ENCODE measurements at places on chromosomes 16 and 17. TPM values are rescaled to one million over a fixed set of nuclear protein-coding genes. Genes with fewer than 3 reads are reported as not detected.

DNA sequence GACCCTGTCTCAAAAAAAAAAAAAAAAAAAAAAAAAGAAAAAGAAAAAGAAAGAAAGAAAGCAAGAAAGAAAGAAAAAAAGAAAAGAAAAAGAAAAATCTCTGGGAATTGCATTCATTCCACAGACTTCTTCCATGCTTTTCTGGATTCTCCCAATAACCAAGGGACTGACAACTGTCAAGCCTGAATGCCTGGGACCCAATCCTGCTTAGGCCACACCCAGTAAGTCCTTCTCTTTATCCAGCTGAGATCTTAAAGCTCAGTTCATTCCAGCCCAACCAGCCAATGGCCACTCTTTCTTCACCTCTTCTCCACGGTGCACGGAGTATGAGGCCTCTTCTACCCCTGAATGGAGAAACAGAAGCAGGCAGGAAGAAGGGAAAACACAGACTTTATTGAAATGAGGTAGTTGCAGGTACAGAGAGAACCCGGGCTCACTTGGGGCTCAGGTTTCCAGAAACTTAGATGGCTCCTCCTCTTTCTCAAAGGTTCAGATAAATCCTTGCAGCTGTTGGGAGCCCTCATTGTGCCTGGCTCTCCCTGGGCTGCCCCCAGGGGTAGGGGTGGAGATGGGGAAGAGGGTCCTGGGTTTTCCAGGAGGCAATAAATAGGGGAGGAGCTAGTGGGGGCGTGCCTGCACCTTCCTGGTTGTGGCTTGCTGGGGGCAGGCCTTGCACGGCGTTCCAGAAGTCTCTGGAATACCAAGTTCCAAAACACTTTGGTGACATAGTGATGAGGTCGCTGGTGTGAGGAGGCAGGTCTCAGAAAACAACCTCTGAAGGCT, 2.5 kb downstream of the HOXB1 start:
- H3K36me3 ChIP-seq = no peaks in the 10 kb centered on the region
- no peak for DNase-seq
- H3K4me3 ChIP-seq = no peak overlapping the region
- H3K27me3 ChIP-seq = no peaks in the 10 kb centered on the region
- no peak overlapping the region for H3K27ac ChIP-seq

DNA sequence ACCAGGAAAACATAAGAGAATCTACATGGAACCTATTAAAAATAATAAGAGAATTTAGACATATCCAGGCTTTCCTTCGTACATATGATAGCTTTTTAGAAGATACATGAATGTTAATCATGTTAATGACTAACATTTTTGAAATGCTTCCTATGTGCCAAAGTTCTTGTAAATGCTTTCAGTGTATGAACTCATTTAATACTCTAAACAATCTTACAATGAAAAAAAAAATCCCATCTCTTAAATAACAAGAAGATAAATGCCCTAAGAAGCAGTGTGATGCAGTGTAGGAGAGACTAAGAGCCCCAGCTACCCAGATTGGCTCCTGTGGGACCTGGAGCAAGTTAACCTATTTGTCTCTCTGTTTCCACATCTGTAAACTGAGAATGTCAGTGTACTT, 220.4 kb upstream of the MYOCD start:
- DNase-seq = no peak
- H3K4me1 ChIP-seq = no peaks in the 10 kb centered on the region
- H3K27ac ChIP-seq = no peak overlapping the region

The ARL2BP gene
- 19.8 TPM for total RNA-seq

GRCh38 chr16:85856585-85856984, 42.4 kb upstream of the IRF8 start:
- H3K4me1 ChIP-seq = no peaks in the 10 kb centered on the region
- no peak overlapping the region for H3K27ac ChIP-seq
- no peaks in the 10 kb centered on the region for H3K36me3 ChIP-seq
- peaks cover 98% of the 10 kb centered on the region for H3K27me3 ChIP-seq
- DNase-seq = no peak

The CX3CL1 gene
- not detected for total RNA-seq

All from PC-9 (cell line).